ENCODE measurements at places on chromosomes 5 and 9.

DNA sequence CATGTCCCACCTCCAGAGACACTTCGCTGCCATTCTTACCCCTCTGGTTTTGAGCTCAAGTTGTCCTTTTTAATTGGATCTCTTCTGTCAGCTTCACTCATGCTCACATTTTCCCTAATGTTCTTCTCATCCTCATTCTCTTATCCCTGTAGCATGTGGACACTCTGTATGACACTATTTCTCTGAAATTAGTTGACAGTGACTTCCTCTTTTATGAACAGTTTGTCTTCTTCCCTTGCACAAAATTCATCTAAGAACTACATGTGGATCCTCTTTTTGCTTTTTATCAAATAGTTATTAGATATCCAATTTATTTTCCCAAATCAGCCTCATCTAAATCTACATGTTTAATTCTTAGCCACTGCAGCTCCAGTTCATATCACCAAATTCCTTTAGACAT, 676.2 kb downstream of the MAT2B start:
- DNase-seq = no peak

GRCh38 chr9:115057559-115057958, 60.4 kb downstream of the TNC start:
- no peak for DNase-seq

DNA sequence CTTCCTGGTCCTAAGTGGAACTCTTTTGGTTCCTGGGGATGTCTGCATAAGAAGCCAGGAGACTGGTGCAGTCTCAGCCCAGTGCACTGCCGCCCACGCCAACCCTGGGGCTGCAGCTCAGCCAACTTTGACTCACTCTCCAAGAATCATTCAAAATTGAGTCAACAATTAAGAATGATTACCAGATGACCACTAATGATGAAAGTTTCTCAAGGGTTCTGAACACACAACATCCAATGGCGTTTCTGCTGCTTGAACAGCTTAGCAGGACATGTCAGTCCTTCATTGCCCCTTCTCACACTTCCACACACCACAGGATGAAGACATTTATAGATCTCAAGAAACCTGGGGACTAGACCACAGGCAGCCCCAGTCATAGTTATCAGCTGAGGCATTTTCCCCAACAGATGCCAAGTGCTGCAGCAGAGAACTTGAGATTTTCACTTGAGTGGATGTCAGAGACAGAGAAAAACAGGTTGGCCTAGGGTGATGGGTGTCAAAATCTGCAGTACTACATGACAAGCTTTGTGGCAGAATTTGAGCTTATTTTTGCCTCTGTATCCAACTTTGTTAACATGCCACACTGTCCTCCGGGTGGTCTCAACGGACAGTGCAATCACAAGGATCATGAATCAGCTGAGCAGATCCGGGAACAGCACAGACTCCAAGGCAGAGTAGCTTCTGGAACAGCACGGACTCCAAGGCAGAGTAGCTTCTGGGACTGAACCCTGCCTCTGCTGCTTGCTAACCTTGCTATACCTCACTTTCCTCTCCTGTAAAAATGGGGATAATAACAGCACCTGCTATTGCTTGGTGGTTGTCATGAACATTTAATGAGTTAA, 356.1 kb downstream of the SPOCK1 start:
- DNase-seq = peak; percentile 97

GRCh38 chr9:113781896-113782295, 94.2 kb upstream of the ZNF618 start:
- no peak for DNase-seq

DNA sequence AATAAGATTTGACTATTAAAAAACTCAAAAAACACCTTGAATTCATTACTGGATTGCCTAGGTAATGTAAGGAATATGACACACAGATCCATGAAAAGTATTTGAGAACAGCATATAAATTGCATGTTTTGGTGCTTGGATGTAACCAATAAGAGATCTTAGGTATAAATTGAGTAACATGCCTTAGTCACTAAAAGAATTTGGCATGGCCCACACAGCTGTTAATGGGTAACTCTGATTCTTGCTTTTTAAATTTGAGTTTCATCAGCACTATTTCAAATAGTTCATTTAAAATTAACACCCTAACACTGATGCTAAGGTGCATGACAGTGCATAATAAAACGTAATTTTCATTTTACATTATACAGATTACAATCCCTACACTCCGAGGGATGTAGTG, 779.3 kb upstream of the WWC1 start:
- DNase-seq = peak; percentile 2

- no peak for DNase-seq
Observed at GRCh38 chr5:1850324-1851154, 32.2 kb downstream of the IRX4 start.

- DNase-seq = no peak
Observed at GRCh38 chr9:88224938-88225337, 86.7 kb upstream of the SPATA31C2 start.

DNA sequence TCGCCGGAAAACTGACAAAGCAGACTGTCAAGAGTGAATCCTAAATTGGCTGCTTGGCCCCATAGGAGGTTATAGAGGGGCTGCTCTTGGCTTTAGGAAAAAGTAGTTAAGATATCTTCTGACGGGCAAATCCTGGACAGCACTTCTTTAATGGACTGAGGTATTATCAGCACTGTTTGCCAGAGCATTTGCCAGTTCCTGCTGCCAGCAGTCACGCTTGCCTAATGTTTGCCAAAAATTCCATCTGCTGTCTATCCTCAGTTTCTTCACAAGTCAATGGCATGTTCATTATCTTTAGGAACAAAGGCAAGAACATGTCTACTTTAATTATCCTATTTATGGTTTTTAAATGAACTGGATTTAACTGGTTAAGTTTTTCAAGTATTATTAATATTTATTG, 25.8 kb upstream of the SREK1 start:
- DNase-seq = no peak

- DNase-seq = no peak
Observed at GRCh38 chr5:176747670-176748072, 62.7 kb upstream of the UNC5A start.

- peak; percentile 71 for DNase-seq
Observed at GRCh38 chr9:84296146-84296843, 44.3 kb downstream of the SLC28A3 start.

- peak; percentile 92 for DNase-seq
Observed at GRCh38 chr9:752201-752600, 89.3 kb upstream of the DMRT1 start.

GRCh38 chr5:95858023-95858461, 35.5 kb upstream of the GLRX start:
- DNase-seq = peak; percentile 95

DNA sequence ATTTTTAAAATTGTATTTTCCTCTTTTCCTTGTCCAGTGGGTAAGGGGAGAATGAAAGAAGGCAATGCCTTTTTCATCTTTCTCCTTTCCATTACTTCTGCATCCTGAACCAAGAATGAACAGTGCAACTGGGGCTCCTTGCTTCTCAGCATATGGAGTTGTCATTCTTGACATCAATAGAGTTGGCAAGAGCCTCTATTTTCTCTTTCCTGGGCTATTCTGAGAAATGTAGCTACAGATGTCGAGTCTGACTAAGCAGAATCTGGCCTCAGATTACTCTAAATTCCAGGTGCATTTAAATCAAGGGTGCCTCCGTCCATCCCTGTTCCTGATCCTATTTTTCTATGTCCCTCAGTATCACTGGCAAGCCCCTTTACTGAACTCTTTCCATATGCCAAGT, 244.8 kb downstream of the GLIS3 start:
- no peak for DNase-seq

- peak; percentile 23 for DNase-seq
Observed at GRCh38 chr9:1210954-1211353, 160.8 kb downstream of the DMRT2 start.

DNA sequence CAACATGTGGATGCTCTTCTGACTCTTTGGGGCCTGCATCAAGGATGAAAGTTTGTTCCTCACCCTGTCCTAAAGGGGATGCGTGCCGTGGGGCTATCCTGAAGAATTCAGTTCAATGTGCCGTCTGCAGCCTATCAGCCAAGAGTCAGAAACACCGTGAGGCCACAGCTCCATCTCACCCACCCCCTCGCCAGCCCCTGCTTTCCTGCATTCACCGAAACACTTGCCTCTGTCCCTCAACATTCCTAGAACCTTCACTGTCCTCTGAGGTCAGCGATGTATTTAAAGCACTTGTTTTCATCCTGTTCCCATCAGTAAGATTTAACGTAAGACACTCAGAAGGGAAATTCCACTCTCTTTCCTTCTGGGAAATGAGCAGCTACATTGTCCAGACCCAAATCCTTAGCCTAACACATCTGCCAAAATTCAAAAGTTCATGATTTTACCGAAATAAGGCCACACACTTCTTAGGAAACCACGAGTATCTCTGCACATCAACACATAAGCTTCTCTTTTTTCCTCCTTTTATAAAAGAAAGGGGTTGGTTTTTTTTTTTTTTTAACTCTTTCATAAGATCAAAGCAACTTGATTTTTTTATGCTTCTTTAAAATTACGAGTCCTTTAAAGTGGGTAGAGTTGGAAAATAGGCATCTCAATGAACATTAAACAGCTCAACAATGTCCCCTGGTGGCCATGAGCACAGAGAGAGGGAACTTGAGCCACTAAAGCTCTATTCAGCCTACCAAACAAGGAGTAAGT, 100.7 kb downstream of the SUSD1 start:
- DNase-seq = peak; percentile 99

DNA sequence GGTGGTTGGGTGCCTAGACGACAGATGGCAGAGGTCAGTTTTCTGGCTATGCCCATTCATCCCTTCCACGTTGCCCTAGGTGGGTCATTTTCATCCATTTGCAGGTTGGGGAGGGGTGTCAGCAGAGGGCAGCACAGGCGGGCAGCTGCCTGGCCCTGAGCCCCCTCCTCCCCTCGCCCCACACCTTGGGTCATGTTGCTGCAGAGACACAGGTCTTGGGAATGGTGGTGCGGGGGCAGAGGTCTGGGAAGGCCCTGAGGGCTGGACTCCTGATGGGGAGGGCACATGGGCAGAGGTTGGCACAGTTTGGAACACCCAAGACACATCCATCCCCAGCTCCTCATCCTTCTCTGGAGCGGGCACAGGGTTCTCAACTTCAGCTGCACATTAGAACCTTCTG, 103.2 kb upstream of the LMX1B start:
- DNase-seq = no peak

DNA sequence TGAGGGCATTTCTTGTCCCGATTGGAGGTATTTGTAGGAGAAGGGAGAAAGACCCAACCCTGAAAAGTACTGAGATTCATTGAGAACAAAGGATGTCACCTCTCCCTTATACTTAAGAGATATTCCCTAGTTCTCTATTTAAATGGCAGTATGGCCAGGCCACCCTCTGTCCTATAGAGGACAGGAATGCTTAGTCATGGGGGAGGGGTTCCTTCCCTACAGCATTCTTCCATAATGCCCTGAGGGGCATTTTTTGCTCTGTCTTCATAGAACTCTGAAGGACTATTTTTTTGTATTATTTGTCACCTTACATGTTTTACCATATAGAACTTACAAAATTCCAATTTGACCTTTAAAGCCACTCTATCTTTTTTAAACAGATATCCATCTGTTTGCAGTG, 176.3 kb downstream of the TMEM161B start:
- no peak for DNase-seq

GRCh38 chr5:42951293-42951840, 88.8 kb downstream of the ANXA2R start:
- peak; percentile 50 for DNase-seq

GRCh38 chr5:31148959-31149475, 44.5 kb upstream of the CDH6 start:
- no peak for DNase-seq

GRCh38 chr5:145945620-145946111, 9.3 kb downstream of the SH3RF2 start:
- DNase-seq = no peak

GRCh38 chr5:144378681-144379080, 208.0 kb downstream of the KCTD16 start:
- no peak for DNase-seq

GRCh38 chr5:155729684-155730059, 597.3 kb upstream of the SGCD start:
- peak; percentile 70 for DNase-seq

- no peak for DNase-seq
Observed at GRCh38 chr9:94853887-94854286, 127.4 kb downstream of the AOPEP start.

- no peak for DNase-seq
Observed at GRCh38 chr9:84758817-84759216, 89.3 kb downstream of the NTRK2 start.

DNA sequence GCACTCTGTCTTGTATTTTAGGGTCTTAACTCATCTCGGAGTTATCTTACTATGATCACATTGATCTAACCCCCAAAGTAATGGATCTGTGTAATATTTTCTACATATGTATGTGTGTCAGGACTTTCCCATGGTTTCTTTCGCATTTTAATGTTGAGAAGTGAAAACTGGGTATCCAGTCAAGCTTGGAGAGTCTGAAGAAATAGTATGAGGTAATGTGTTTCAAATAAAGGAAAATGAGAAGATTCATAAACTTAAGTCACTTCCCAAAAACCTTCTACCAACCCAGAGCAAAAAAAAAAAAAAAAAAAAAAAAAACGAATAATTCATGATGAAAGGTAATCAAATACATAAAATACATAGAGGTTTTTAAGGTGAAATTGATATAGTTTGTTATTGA, 187.8 kb upstream of the VCAN start:
- DNase-seq = no peak

DNA sequence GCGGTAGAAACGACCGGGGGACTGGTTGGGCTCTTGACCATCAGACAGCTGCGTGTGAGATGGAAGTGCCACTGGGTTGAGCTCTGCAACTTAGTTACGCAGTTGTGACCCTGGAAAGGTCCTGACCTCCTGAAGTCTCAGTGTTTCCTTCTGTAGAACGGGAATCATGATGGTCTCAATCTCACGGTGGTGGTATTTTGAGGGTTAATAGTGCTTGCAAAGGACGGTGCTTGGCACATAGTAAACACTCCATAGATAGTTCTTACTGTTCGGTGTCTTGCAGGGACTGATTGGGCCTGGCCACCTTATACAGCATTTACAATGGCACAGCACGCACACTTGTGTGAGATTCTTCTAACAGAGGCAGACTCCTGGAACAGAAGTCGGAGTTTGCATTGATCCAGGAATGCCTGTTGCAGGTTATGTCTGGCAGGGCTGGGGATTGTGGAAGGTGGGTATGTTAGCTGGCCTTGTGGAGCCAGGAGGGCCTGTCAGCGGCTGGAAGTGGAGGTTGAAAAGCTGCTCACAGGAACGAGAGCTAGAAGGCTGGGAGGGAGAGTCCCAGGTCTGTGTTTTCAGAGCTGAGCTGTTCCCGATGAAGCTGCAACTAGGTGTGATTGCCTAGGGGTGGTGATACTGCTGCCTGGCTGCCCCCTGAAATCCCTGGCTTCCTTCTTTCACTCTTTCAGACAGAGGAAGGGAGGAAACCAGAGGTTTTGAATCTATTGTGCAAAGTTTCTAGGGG, 962 bp upstream of the TXN start:
- peak; percentile 23 for DNase-seq

DNA sequence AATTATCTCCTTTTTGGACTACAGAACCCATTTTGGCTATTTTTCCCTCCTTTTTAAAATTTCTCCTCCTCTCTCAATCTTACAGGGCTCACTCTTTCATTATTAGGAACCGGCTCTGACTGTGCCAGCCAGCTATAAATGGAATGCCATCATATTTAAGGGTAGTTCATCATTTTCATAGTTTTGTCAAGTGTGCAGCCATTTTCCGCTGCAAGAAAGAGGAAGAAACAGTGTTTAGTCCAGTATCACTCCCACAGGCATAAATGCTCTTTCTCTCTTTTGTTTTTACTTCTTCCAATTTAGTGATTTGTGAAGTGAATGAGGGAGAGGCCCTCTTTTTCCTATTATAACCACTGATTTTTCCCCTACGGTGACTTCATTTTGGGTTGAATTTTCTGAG, 290.0 kb downstream of the NR3C1 start:
- DNase-seq = no peak
